ENCODE measurements at places on chromosomes 7 and 10.

GRCh38 chr7:29926741-29927140 lies 62.9 kb downstream of the SCRN1 start:
- no peak for DNase-seq

DNA sequence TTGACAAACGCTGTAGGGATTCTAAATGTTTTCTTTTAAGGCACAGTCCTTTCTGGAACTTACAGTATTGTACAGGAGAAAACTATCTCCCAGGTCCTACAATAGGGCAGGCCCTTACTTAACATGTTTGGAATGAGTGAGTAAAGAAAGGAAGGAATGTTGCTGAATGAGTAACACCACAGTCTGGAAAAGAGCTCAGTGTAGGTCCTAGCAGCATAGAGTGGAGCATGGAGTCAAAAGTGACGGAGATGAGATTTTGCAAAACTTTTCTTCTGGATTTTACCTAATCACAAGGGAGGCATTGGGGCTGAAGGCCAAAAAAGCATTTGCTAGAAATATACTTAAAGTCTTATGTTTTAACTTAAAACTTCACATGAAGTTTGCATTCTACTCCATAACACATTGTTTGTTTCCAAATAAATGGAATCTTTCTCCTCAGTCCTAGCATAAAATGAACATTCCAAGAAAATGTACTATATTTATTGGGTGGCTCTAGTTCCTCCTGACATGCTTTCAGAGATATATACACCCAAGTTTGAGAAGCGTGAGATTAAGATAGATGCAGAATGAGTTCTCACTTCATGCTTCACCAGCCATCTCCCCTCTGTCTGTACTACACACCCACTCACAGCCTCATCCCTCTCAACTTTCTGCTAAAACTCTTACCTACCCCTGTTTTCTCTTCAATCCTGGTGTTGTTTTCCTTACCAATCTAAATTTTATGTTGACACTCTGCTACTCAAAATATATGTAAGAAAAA lies 20.2 kb upstream of the ADD3 start:
- DNase-seq, result no peak

DNA sequence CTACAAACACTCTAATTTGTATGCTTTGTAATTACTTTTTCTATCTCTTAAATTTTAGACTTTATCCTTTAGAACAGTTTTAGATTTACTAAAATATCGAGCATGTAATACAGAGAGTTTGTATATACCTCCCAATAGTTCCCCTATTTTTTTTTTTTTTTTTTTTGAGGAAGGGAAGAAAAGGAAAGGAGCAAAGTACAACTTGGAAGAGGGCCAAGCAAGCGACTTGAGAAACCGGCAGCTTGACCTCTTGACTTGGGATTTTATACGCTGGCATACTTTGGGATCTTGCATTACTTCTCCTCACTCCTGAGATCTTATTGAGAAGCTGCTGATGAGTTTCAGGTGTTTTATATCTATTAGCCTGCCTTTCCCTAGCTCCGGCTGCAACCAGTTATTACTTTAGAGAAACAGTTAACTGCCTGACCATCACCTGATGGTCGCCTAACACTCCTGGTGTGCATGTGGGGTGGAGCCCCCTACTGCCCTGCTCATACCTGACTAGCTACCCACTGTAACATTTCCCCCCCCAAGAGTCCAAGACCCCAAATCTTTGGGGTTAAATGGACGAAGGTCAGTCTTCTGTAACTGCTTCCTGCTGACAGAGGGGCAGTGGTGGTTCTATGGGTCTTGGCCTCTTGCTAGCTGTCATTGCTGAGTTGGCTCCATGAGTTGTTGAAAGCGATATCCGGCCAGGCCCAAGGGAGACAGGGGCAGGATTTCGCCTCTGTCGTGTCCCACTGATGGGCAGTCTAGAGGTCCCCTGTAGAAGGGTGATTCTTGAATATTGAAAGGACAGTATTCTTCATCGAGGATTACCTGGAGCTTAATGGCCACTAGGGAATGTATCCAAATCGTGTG lies 28.5 kb downstream of the MKLN1 start:
- no peak for DNase-seq

GRCh38 chr10:8978100-8978499 lies 923.6 kb downstream of the GATA3 start:
- DNase-seq, result no peak

GRCh38 chr10:92150823-92151222 lies 140.1 kb downstream of the CPEB3 start:
- DNase-seq, result no peak

GRCh38 chr7:105448181-105448580 lies 59.5 kb upstream of the SRPK2 start:
- no peak for DNase-seq

GRCh38 chr7:102306916-102307677 lies 20.4 kb downstream of the SH2B2 start:
- no peak for DNase-seq

- no peak for DNase-seq
These were observed 99.0 kb downstream of the UBE2H start for GRCh38 chr7:129853661-129854268.

DNA sequence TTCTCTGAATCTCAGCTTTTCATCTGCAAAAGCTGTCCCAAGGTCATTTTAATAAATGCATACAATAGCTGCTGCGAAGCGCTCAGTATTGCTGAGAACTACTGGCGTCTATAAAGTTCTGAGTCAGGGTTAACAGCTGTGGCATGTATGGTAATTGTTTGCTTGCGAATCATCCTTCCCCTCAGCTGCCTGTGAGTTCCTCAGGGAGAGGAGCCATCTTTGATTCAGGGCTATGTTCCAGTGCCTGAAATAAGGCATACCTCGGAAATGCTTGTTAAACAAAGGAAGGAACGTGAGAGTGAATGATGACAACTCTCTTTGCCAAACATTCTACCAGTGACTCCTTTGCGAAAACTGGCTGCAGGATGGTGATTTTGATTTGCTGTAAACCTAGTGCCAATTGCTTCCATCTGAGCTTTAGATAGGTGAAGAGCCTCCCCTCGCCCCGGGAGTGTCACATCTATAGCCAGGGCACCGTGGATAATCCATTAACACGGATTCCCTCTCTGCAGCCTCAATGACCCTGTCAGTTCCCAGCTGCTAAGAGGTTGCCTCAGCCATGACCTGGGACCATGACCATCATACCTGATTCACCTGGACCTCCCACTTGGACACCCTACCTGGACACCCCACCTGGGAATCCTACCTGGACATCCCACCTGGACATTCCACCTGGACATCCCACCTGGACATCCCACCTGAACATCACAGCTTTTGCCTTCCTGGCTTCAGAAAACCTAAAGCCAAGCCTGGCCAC lies 39.6 kb downstream of the GPRIN2 start:
- DNase-seq, result no peak

GRCh38 chr10:24826009-24826408 lies 102.3 kb upstream of the ARHGAP21 start:
- DNase-seq, result no peak

- DNase-seq, result no peak
These were observed 994 bp upstream of the PTF1A start for GRCh38 chr10:23190872-23191763.

GRCh38 chr7:67484244-67484751 lies 487.7 kb downstream of the TYW1 start:
- no peak for DNase-seq

GRCh38 chr7:85714043-85714578 lies 527.3 kb upstream of the SEMA3D start:
- no peak for DNase-seq

DNA sequence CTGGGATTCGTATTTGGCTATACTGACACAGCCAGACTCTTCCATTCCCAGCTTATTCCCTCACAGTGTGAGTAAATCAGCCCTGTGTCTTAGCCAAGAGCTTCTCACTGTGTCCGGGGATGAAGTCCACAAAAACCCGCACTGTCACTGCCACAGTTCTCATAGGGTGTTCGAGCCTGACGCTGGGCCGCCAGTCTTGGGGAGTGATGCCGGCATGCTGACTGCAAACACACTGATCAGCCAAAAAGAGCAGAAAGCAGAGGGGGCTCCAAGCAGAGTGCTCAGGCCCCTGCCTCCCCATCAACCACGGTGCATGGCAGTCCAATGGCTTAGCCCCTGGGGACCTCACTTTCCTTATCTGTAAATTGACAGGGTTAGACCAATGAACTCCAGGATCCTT lies 36.7 kb downstream of the C10orf143 start:
- no peak for DNase-seq

GRCh38 chr7:75642810-75643486 lies 95.8 kb downstream of the HIP1 start:
- DNase-seq, result peak; percentile 63

GRCh38 chr10:78772486-78772885 lies 296.3 kb upstream of the ZMIZ1 start:
- no peak for DNase-seq

DNA sequence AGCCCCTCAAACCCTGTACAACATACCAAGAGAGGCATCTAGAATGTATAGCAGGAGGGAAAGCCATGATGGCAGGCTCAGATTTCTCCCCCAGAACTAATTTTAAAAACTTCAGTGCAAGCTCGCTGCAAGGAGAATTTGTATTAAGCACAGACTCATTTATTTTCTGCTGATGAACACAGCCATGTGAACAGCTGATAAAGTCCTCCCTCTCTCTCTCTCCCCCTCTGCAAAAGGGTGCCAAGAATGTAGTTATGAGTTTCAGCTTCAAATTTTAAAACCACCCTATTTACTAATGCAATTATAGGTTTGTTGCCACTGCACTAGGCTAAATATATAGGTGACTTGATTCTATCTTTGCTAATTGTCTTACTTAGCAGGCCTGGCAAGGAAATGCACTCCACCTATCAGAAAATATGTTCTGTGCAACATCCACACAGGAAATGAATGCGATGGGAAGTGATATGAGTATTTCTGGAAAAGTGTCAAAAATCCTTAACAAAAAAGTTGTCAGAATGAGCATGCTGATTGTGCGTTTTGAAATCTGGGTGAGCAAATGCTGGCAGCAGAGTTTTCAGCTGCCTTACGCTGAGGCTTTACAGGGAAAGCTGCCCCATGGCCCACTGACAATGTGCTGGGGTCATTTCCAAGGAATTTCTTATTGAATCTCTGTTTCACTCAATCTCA lies 43.4 kb upstream of the GHITM start:
- no peak for DNase-seq

DNA sequence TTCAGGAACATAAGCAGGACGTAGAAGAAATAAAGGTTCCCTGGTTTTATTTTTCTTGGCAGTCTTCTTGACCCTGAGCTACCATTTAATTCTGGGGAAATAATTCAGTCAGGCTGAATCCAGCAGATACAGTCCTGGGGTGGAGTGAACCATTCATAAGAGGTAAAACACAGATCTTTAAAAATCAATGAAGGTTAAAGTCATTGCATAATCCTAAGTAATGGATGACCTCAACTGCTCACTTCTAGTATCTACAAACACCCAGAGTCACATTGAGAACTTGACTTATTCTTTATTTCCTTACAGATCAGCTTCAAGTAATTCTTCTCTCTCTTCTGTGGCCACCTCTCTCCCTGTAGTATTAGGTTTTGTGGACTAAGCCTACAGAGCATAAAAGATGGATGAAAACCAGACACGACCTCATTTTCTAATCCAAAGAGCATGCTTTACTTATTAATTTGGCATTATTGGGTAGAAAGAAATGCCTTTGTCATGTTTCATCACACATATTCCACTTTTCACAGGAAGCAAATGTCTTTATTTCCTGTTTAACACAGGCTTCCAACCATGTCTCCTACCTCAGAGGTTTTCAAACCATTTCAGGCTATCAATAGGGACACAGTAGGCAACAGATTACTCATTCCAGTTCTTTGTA lies 182.3 kb upstream of the IMMP2L start:
- no peak for DNase-seq

DNA sequence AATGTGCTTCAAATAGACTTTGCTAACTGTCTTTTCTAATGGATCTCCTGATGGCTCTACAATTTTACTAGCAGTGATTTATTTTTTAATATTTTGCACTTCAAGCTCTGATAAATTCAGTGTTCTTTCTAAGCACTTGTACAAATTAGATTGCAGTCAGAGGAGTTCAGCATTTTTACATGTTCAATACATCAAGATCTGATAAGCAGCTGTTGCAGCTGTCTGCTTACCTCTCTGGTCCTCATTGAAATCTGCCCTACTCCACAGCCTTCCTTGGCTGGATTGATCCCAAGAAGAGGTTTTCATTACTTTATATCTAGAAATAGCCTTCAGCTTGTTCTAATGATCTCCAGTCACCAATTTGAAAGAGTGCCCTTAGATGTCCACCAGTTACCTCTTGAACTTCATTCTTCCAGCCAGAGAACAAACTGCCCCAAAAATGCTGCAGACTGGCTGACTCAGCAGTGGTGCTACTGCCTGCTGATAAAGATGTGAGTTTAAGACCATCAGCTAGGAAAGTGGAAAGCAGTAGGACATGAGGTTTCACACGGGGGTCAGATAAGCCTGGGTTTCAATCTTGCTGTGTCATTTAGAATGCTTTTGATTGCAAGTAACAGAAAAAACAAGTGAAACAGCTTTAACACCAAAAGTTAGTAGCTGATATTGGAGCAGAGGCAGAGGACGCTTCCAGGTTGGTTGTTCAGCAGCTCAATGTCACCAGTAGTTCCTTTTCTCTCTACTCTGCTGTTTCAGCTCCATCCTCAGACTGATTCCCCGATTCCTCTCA lies 350.9 kb upstream of the NPVF start:
- no peak for DNase-seq

DNA sequence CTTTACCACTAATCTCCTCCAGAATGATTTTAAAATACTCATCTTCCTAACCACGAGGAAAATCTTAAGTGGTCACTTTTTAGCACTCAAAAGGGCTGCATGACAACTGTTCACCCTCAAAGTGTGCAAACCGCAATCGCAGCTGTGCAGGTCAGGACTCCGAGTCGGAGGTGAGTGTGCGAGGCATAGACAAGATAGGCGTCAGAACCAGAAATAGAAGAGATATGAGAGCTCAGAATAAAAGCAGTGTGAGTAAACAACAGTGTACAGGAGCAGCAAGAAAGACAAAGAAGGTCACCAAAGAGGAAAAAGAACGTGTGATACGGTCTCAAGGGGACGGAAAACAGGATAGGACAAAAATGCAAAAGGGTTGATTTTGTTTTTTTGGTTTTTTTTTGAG lies 17.5 kb upstream of the ENO4 start:
- no peak for DNase-seq

GRCh38 chr7:105354383-105354782 lies 34.3 kb downstream of the SRPK2 start:
- no peak for DNase-seq

GRCh38 chr10:22615819-22616499 lies 98.4 kb downstream of the PIP4K2A start:
- peak; percentile 35 for DNase-seq

- DNase-seq, result peak; percentile 11
These were observed 44.2 kb downstream of the PPIF start for GRCh38 chr10:79391231-79392019.

Data from activated T-cell treated with anti-CD3 and anti-CD28 coated beads, Interleukin-2, amount 50 U/mL, for 1 hour (primary cell).